ENCODE measurements at places on chromosomes 5 and 9.

GRCh38 chr9:111069183-111069582 lies 30.9 kb upstream of the LPAR1 start:
- no peak for DNase-seq

DNA sequence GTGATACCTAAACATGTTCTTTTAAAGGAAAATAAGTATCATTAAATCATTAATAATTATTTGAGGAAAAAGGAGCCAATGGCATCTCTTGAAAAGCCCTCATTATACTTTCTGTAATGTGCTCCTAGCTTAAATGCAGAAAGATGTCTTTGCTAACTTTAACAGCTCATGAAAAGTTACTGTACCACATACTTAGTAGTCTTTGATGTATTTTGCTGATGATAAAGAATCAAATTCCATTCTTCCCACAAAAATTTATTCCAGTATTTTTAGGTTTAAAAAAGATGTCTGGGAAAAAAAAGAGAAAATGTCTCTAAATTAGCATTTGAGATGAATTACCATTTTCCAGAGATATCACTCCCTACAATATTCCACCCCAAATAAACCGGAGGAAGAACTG lies 112.5 kb downstream of the PPP2R2B start:
- no peak for DNase-seq

GRCh38 chr9:28121366-28121765 lies 548.1 kb upstream of the C9orf72 start:
- peak; percentile 56 for DNase-seq

DNA sequence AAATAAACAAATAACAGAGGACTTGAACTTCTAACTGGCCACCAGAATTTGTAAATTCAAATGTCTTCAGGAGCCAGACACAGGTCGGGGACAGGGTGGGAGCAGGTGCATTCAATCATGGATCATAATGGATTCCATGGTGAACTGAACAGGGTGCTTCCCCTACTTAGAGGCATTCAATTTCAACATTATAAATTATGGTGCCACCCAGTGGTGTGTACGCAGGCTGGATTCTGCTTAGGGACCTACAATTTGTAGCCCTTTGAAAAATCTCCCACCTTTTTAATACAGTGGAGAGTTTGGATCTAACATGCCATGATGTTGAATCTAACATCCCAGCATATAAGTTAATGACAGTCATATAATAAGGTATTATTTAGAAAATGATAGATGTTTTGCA lies 22.3 kb downstream of the KLF9 start:
- no peak for DNase-seq

DNA sequence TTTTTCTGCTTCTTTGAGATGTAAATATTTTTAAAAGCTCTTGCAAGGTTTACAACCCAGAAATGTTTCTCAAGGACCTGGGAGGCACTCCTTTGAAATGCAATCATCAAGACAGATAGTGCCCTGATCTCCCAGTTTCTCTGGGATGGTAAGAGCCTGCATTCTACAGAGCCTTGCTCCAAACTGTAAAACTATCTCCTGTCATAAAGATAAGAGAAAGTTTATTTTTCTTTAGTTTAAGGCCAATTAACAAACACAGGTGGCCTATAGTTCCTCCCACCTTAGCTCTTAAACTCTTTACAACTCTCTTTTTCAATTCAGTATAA lies 1231.1 kb upstream of the NUDT12 start:
- no peak for DNase-seq

DNA sequence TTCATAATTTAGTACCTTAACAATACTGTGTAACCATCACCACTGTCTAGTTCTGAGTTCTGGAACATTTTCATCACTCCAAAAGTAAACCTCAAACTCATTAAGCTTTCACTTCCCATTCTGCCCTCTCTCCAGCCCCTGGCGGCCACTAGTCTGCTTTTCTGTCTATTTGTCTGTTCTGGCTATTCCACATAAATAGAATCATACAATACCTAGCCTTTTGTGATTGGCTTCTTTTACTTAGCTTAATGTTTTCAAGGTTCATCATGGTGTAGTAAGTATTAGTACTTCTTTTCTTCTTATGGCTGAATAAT lies 138.7 kb downstream of the RAPGEF6 start:
- DNase-seq: no peak

DNA sequence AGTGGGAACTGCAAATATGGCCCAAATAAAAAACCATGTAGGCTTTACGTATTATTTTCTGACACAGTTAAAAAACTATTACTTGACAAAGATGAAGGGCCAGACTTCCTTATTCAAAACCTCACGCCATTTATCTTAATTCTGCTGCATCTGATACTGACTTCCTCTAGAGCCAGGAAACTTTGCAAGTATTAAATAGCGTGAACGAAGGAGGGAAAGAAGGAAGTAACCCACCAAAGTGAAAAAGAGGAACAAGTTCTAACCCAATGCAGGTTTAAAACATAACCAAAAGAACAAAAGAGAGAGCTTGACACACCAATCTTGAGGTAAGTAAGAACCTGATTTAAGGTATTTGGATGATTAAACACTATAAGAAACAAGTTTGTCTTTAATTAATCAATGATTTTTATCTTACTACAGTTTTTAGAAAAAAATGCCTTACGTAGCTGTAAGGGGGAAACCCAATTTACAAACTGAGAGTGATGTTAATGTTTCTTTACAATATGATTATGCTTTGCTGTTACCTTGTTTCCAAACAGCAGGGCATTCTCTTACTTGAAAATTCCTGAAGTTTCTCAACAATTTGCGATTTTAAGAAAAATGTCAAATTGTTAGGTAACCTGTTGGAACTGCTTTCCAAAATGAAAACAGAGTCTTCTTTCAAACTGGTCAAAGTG lies at the start of gene GAPT:
TSS of gene GAPT (plus strand) at position 220 of the 677 bp plus-strand sequence. CDS start 3,102 bp downstream, outside the sequence.
- no peak for DNase-seq
